Posterior cingulate gyrus (tissue), 11 donors: ENCODE measurements at places on chromosomes 3 and 15.

DNA sequence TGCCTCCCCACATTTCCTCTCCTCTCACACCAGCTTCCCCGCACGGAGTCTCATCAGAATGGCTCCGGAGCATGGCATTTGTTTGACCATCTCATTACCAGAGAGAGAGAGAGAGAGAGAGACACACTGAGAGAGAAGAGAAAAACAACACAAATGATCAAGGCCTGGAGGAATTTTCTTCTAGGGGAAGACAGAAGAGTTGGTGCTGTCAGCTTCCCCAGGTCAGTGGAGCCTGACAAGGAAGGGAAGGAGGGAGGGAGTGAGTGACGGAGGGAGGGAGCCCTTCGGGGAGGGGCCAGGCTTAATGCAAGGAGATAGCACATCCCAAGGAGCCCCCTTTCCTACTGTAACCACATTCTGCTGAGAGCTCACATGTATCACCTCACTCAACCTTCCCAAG, 9.1 kb downstream of the ST8SIA2 start:
- no peak for DNase-seq

- DNase-seq = no peak
Measured at GRCh38 chr3:64457811-64458210, 230.0 kb downstream of the ADAMTS9 start.

DNA sequence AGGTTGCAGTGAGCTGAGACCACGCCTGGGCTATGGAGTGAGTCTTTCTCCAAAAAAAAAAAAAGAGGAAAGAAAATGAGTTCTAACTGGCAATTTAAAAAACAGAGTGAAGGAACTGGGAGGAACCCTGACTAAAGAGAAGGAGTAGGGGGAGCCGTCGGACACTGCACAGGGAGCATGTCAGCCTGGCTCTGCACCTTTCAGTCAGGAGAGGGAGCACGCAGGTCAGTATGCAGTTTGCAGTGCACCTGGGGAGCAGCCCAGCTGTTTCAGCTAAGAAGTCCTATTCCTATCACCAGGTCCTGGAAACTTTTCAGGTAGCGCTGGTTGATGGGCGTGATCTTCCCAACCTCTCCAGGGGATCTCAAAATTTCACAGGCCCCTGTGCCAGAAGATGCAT, 14.9 kb upstream of the ZXDC start:
- DNase-seq = no peak

GRCh38 chr3:167866331-167866730, 130.8 kb downstream of the SERPINI1 start:
- no peak for DNase-seq

GRCh38 chr15:82900511-82901060, 51.9 kb downstream of the HOMER2 start:
- no peak for DNase-seq

GRCh38 chr3:43302116-43302880, 16.0 kb downstream of the SNRK start:
- DNase-seq = no peak

DNA sequence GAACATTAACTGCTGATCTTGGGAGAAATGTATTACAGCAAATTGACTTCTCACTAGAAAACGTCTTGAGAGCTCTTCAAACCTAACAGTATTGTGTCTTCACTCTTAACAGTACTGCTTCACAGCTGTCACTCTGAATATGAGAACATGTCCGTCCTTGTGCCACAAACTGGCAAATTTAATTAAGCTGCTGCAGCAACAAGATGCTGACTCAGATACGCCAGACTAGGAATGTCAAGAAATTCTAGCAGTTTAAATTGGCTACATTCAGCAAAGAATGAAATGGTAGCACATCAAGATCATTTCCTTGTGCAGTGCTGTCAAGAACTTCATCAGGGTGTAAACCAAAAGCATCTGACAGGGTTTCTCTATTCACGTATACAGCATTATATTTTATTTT, 7.6 kb downstream of the ICE2 start:
- no peak for DNase-seq

DNA sequence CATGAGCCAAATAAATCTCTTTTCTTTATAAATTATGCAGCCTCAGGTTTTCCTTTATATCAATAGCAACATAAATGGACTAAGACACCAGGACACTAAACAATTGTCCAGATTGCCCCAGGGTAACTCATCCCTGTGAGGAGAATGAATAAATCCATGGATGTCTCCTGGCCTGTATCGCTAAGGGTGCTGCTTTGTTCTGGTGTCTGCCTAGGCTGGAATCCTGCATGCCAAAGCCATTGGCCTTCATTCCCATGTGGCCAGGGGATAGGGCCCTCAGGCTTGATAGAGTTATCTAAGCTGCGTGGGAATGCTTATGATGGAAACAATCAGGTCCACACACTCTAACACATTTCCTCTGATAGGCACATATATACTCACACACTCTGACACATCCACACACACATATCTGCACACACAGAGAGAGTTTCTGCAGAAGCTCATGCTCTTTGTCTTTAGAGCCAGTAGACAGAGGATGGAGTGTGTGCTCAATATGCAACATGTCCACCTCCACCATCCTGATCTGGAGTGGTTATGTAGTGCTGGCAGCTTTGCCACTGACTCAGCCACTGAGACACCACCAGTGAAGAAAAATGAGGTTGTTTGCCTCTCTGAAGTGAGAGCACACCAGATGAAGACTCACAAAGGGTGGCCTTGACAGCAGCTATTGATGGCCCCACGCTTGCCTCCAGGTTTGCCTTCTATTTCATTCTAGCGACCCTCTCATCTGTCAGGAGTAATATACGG, 24.0 kb upstream of the DGKG start:
- DNase-seq = peak; percentile 37

DNA sequence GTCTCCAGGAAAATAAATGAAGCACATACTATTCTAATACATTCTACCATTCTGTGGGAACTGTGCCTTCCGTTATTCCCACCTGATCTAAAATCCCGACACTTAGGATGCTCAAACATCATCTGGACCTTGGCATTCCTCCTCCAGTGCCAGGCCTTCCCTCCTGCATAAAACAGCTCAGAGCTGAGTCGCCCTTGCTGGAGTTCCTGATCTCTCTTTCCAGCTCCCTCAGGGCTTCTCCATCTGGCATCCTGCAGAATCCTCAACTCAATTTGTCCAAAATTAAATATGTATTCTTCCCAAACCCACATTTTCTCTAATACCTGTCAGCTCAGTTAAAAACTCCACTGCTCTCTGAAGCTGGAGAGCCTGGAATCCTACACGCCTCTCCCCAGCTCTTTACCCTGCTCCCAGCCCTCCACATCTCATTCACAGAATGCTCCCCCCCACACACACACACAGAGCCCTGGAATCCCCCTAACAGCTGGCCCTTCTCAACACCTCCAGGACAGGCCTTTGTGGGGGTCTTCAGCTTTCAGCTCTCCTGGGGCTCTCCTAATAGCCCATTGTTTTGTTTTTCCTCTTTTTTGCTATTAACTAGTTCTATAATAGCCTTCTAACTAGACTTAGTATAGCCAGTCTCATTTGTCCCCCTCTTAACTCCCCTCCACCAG, 78.5 kb downstream of the HMG20A start:
- no peak for DNase-seq

DNA sequence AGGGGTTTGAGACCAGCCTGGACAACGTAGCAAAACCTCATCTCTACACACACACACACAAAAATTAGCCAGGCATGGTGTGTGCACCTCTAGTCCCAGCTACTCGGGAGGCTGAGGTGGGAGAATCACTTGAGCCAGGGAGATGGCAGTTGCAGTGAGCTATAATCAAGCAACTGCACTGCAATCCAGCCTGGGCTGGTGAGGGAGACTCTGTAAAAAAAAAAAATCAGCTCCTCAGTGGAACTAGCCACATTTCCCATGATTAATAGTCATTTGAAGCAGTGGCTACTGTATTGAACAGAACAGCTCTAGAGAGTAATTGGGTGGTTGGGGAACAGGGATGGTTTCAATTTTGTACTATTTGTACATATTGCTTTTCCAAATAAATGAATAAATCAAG, 11.5 kb upstream of the FBXO40 start:
- DNase-seq = no peak
